Osteoblast (primary cell): ENCODE measurements at places on chromosomes 7 and 10. TPM values are rescaled to one million over a fixed set of nuclear protein-coding genes. Genes with fewer than 3 reads are reported as not detected.
A peak's percentile ranks its signal among the peaks of the same experiment; 100 is the strongest.

DNA sequence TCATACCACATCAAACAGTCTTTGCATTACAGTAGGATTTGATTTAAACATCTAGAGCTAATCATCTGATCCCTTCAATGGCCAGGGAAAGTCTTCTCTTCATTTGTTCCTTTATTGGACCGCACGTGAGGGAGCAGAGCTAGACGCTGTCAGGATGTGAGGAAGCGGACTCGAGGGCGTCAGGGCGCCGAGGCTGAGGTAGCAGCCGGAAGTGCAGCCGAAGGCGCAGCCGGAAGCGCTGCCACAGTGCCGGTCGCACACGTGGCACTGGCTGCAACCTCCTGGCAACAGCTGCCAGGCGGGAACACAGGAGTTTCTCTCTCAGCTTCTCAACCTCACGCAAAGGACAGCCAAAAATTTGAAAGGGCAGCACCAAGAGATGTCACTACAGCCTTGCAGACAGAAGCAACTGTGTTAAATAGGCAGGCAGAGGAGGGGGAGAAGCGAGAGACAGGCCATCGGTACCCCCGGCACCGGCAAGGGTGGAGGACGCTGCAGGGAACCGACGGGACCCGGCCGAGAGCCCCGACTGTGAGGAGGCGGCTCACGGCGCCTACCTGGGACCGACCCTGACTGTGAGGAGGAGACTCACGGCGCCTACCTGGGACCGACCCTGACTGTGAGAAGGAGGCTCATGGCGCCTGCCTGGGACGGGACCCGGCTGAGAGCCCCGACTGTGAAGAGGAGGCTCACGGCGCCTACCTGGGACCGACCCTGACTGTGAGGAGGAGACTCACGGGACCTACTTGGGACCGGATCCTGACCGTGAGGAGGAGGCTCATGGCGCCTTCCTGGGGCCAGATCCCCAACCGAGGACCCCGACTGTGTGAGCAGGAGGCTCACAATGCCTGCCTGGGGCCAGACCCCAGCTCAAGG is 32.3 kb downstream of the VIPR2 start:
- peak; percentile 82 for DNase-seq

- peak; percentile 51 for DNase-seq
Observed at GRCh38 chr10:29324220-29324841, 35.5 kb downstream of the LYZL1 start.

DNA sequence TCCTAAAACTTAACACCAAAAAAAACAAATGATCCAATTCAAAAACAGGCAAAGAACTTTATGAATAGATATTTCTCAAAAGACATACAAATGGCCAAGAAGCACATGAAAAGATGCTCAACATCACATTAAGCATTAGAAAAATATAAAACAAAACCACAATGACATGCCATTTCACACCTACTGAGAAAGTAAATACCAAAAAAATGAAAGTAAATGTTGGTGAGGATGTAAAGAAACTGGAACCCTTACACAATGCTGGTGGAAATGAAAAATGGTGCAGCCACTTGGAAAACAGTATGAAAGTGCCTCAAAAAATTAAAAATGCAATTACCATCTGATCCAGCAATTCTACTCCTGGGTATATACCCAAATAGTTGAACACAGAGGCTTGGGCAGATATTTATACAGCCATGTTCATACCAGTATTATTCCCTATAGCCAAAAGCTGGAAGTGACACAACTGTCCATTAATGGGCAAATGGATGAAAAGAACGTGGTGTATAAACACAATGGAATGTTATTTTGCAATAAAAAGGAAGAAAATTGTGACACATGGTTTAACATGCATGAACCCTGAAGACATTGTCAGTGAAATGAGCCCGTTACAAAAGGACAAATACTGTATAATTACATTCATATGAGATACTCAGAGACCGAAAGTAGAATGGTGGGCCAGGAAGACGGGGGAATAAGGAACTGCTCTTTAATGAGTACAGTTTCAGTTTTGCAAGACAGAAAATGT is 89.0 kb downstream of the JMJD1C start:
- DNase-seq, result peak; percentile 57

GRCh38 chr7:28685242-28685643 is 272.9 kb downstream of the TRIL start:
- peak; percentile 23 for DNase-seq

DNA sequence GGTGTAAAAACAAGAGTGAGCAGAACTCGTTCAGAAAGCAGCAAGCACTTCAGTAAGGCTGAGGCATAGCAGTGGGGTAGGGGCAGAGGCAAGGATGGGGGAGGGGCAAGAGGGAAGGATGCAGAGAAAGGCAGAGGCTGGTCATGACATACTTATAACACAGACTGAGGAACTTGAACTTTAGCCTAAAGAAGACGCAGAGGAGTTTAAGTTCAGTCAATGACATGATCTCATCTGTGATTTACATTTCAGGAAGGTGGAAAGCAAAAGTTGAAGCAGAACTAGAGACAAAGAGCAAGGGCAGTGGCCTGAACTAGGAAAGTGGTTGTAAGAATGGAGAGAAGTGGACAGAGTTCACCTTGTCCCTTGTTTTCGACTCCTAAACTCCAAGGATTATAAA is 15.8 kb downstream of the MACC1 start:
- no peak for DNase-seq

DNA sequence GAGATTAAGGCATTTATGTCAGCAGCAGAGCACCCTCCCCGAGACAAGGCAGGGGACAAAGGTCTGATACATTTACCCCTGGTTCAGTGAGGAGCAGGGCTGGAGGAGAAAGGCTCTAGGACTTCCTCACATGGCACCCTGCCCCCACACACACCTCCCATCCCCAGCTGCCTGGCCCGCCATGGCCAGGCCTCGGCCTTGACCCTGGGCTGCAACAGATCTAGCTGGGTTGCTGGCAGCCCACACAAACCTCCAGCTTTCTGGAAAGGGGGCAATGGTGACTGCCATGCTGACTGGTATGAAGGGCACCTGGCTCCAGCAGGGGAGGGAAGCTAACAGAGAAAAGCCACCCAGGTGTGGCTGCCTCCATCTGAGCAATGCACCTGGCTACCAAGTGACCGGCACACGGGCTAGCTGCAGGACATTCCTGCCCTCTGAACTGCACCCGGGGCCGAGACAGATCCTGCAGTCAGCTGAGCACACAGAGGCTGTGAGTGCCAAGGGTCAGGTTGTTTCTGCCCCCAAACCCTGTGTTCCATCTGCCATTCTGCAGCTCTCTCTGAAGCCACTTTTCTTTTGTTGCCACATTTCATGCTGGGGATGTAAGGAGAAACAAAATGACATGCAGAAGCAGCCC is 85.8 kb upstream of the LRRC18 start:
- no peak for DNase-seq

GRCh38 chr10:12741360-12741804 is 260.1 kb downstream of the CCDC3 start:
- no peak for DNase-seq

- peak; percentile 91 for DNase-seq
Observed at GRCh38 chr10:117663750-117664149, 121.2 kb downstream of the EMX2 start.

DNA sequence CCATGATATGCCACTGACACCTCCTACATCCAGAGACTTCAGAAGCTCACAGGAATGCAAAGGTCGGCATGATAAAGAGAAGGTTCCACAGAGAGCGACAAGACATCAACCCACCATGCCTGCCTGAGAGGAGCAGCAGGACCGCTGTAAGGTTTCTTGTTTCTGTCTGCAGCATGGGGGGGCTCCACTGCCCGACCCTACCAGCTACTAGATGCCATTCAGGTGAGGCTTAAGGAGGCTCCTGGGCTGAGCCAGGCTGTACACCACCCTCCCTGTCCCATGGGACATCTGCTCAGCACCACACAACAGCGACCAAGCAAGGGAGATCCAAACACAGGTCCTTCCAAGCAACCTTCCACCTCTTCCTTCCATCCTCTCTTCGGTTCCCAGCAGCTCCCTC is 234.6 kb downstream of the TNS3 start:
- DNase-seq, result no peak

DNA sequence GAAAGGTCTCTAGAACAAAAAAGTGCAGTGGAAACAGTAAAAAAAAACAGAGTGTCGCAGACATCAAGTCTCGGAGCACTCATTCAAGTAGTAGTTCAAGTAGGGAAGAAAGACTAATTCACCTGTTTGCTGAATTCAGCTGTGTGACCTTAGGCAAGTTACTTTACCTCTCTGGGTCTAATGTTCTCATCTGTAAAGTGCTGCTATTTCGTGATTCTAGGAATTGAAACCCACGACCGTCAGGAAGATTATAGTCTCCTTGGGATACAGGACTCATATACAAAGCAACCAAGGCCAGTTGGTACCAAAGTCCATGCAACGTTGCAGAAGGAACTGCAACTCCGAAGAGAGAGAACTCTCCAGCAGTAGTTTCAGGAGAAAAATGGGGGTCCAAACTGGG is 26.1 kb downstream of the PRKCQ start:
- no peak for DNase-seq

- DNase-seq, result no peak
Observed at GRCh38 chr10:43702213-43702935, 53.7 kb upstream of the ZNF32 start.

GRCh38 chr7:33885290-33886148 is 19.8 kb upstream of the BMPER start:
- DNase-seq, result no peak

DNA sequence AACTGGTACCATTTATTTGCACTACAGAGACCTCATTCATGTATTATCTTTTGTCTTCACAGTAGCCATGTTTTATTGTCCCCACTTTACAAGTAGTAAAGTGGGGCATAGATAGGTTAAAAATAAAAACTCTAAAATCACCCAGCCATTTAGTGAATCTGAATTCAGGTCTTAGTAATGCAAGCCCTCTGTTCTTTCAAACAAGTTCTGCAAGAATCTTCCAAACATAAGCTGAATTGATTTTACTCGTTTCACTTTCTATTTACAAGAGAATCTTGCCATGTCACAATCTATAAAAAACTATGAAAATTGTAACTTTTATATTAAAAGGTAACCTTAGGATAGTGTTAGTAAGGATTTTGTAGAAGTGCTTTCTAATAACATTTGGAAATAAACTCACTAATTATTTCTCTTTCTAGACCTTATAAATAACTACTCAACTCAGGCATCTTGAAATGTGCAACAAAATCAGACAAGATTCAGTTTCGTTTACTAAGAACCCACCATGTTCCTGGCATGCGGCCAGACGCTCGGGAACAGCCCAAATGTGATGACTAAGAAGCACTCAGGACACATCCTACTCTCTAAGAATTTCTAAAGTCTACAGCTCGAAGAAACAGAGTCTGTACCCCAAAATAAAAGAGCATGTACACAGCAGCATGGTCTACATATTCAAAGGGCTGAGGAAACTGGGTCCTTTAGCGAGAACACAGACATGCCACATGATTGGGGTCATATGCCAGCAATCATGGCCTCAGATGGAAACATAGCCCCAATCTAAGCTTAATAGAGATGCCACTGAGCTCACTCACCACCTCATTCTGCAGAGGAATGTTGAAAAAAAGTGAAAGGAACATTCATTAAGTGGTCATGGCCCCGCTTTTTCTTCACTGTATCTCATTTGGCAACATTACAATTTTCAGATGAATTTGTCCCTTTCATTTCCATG is 167.6 kb downstream of the AMPH start:
- no peak for DNase-seq

DNA sequence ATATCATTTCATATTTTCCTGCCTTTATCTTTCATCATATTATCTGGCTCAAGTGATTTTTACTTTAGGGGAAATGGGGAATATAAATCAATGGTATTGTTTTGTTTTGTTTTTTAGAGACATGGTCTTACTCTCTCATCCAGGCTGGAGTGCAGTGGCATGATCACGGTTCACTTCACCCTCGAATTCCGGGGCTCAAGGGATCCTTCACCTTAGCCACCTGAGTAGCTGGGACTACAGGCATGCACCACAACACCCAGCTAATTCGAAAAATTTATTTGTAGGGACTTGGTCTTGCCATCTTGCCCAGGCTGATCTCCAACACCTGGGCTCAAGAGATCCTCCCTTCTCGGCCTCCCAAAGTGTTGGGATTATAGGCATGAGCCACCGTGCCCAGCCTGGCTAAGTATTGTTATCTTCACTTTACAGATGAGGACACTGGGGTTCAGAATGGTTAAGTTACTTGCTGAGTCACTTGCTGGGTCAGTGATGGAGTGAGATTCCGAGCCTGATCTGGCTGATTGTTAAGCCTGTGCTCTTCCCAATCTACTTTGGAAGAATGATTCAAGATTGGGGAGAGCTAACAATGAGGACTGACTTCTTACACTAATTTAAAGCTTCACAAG is 3.7 kb upstream of the SLC16A9 start:
- no peak for DNase-seq

- DNase-seq, result peak; percentile 90
Observed at GRCh38 chr7:140656548-140657515, 15.9 kb upstream of the ADCK2 start.

DNA sequence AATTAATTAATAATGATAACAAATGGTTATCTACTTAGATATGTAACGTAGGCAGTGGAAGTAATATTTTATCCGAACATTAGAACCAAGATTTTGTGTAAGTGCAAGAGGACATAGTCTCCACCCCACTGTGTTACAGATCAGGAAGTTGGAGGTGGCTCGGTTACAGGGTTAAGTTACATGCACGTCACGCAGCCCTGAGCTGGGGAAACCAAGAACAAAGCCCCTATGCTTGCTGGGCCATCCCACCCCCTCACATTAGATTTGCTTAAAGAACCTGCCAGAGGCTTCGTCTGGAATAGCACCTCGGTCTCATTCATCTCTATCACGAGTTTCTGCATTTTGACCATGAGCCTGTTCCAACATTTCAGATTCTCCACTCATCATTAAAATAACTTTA is 214.1 kb downstream of the ADARB2 start:
- DNase-seq, result no peak

- DNase-seq, result peak; percentile 95
Observed at GRCh38 chr7:73865738-73866445, 4.9 kb downstream of the TMEM270 start.

- peak; percentile 47 for DNase-seq
Observed at GRCh38 chr10:12589791-12590190, 240.4 kb downstream of the CAMK1D start.

DNA sequence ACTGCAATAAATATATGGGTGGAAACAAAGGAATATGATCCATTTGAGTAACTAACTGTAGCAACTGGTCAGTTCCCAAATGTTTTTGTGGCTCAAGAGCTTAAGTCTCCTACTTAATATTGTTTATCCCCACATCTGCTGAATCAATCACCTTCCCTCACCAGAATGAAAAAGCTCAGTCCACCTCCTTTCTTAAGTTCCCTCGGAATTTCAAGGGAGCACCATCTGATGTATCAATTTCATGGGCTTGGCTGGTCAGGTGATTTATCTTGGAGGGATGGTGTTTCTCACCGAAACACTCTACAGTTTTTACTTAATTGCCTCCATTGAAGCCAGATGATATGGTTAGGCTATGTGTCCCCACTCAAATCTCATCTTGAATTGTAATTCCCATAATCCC is 176.6 kb downstream of the SEMA3E start:
- no peak for DNase-seq

GRCh38 chr7:47661051-47661714 is 79.3 kb upstream of the TNS3 start:
- no peak for DNase-seq

GRCh38 chr7:30479202-30480120 is 877 bp upstream of the NOD1 start:
- DNase-seq, result peak; percentile 78

GRCh38 chr7:55723621-55723941 is 139.0 kb downstream of the SEPTIN14 start:
- no peak for DNase-seq

Gene PAPOLB
- total RNA-seq, result under 0.01 and 0.36 TPM in 2 replicates

Gene LEP
- under 0.01 and 0.36 TPM in 2 replicates for total RNA-seq

Gene PRF1
- not detected in 2 replicates for total RNA-seq

Gene ASB10
- total RNA-seq, result not detected in 2 replicates

Gene ABCC2
- total RNA-seq, result 1.5 and 1.8 TPM in 2 replicates

Gene MUC12
- total RNA-seq, result under 0.01 and 0.59 TPM in 2 replicates

Gene CLDN3
- not detected in 2 replicates for total RNA-seq

Gene KIF11
- total RNA-seq, result 4.0 and 5.3 TPM in 2 replicates

Gene MCU
- total RNA-seq, result 35.7 and 42.7 TPM in 2 replicates

Gene ICA1
- total RNA-seq, result 1.2 and 2.2 TPM in 2 replicates
